NCI-H524 (cell line): ENCODE measurements at places on chromosomes 6 and 20.

DNA sequence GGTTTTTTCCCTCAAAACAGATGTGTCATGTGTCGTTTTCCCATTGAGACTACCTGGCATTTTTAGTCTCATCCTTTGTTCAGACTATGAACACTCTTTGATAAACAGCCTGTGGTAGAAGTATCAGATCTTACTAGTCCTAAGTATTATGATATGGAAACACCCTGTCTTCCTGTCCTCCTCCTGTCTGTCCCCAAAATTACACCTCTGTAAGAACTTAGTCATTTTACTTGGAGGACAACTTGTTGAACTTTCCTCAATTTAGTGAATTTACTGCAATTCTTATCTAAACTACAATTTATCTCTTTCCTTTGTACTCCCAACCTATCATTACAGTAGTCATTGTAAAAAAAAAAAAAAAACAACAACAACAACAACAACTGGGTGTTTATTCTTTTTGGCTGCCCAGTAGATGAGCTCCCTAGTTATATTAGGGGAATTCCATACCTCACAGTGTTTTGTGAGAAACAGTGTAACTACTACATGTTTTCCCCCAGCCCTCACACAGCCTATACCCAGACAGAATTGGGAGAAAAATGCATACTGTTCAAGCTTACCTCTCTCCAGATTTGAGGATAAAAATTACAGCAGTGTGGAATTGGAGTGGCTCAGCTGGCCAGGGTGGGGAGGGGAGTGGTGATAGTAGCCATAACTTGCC is 18.5 kb upstream of the ERVFRD-1 start:
- no peak for DNase-seq

DNA sequence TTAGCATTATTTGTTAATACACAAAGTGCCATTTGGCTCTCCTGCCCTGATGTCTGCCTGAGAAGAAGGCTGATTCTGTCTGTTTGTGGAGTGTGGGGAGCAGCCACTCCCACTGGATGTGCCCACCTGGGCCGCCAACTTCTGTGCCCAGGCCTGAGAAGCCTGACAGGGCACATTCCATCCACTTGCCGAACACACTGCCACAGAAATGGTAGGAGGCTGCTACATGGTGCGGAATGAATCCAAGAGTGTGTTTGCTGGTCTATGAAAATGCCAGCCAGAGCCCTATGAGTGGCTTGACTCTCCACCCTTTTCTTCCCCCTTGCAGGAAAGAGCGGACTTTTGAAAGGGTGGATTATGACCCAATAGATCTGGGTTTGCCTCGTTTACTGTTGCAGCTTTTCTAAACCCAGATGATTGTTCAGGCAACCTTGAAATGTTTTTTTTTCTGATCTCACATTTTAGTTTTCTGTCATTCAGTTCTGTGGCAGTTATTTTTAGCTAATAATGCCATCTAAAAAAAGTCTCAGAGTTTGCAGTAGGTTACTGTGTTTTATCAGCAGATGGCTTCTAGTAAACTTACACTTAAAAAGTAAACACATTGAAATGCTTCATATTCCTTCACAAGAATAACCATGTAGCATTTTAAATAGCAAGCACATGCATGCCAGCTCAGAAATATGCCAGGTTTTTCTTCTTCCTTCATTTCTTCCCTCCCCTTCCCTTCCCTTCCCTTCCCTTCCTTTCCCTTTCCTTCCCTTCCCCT is 196.5 kb downstream of the SLC35F1 start:
- DNase-seq, result no peak

DNA sequence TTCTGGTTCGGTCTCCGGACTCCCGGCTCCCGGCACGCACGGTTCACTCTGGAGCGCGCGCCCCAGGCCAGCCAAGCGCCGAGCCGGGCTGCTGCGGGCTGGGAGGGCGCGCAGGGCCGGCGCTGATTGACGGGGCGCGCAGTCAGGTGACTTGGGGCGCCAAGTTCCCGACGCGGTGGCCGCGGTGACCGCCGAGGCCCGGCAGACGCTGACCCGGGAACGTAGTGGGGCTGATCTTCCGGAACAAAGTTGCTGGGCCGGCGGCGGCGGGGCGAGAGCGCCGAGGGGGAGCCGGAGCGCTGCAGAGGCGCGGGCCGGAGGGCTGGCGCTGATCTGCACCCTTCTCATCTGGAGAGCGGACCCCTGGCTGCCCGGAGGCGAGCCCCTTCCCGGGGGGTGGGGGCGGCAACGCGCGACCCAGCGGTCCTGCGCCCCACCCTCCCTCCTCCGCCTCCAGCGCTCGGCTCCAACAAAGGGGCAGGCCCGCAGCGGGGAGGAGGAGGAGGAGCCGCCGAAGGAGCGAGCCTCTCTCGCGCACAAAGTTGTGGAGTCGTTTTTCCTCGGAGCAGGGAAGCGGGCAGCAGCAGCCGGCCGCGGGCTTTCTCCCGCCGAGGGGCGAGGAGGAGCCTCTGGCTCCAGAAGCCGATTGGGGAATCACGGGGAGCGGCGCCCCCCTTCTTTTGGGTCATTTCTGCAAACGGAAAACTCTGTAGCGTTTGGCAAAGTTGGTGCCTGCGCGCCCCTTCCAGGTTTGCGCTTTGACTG is at the start of gene UTRN:
TSS of gene UTRN (plus strand) at position 553 of the 765 bp plus-strand sequence. CDS start 6,494 bp downstream, outside the sequence.
- peak; percentile 70 for DNase-seq

- DNase-seq, result peak; percentile 14
Observed at GRCh38 chr6:114315831-114316595, 26.8 kb downstream of the HS3ST5 start.

- peak; percentile 56 for DNase-seq
Observed at GRCh38 chr6:53795340-53795701, 516 bp downstream of the LRRC1 start.

DNA sequence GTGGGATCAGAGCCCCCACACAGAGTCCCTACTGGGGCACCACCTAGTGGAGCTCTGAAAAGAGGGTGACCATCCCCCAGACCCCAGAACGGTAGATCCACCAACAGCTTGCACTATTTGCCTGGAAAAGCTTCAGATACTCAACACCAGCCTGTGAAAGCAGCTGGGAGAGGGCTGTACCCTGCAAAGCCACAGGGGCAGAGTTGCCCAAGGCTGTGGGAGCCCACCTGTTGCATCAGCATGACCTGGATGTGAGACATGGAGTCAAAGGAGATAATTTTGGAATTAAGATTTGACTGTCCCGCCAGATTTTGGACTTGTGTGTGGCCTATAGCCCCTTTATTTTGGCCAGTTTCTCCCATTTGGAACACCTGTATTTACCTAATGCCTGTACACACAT is 260.4 kb downstream of the TBX18 start:
- no peak for DNase-seq

GRCh38 chr6:136365776-136366354 is 76.2 kb upstream of the BCLAF1 start:
- no peak for DNase-seq

DNA sequence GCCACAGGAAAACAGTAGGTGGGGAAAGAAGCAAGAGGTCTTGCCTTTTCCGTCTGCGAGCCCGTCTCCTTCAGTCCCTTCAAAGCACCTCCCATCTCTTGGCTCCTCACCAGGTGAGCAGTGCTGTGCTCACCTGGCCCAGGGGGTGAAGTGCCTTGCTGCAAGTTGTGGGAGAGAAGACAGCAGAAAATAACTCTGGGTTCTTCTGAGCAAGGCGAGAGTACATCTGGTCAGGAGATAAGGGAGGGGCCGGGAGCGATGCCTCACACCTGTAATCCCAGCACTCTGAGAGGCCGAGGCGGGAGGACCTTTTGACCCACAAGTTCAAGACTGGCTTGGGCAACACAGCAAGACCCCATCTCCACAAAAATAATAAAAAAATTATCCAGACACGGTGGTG is 35.6 kb upstream of the TGM3 start:
- DNase-seq, result no peak

DNA sequence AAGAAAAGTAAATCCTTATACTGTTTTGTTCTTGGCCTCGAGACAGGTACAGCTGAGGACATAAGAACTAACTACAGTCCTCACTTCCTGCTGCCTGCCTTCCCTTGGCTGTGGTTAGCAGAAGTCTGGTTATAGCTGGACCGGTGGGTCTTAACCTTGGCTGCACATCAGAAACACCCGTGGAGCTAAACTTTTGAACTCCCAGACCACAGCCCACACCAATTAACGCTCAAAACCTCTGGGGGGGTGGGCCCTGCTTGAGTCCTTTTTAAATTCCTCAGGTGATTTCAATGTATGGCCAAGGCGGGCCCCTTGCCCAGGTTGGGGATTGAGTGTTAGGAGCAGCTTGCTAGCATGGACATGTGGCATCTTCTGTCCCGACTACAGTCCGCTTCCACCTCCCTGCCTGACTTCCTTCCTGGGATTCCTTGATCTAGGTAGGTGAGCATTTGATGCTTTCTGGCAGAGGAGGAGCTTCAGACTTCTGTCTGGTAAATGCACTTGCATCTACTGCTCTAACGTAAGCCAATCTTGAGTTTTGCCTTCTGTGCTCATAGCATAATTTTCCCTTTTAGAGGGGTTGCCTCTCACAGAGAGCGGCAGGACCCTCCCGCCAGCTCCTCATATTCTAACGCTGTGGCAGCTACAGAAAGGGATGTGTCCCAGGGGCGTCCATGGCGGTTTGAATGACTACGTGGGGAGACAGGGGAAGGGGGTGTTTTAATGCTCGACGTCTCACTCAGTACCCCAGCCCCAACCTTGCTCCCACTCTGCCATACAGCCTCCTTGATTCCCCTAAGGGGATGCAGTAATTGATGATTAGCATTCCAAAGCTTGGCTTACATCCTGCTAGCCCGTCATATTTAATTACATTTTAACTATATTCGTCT is 390.1 kb downstream of the ZFAND3 start:
- no peak for DNase-seq

GRCh38 chr6:109978174-109979032 is at the start of gene GPR6:
Gene GPR6, plus strand, starts transcription at chr6:109978311. Its CDS starts 802 bp downstream, at chr6:109979113.
- peak; percentile 85 for DNase-seq

DNA sequence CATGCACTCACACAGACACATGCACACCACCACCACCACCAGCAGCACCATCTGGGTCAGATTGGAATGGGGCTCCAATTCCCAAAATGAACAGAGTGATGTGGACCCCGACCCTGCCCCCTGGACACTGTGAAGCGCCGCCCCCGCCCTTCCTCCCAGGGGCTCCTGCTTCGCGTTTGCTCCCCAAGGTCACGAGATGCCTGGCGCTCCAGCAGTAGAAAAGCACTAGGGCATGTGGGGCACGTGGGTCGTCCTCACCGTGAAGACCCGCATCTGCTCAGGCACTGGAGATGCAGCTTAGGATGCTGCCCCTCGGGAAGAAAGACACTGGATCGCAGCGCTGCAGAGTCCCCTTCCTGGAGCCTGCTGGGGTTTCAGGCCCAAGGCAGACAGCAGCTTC is 184.0 kb downstream of the SMOC2 start:
- no peak for DNase-seq

GRCh38 chr20:47868236-47868635 is 83.0 kb upstream of the SULF2 start:
- DNase-seq, result no peak

GRCh38 chr6:113530769-113531168 is 326.4 kb upstream of the MARCKS start:
- no peak for DNase-seq

DNA sequence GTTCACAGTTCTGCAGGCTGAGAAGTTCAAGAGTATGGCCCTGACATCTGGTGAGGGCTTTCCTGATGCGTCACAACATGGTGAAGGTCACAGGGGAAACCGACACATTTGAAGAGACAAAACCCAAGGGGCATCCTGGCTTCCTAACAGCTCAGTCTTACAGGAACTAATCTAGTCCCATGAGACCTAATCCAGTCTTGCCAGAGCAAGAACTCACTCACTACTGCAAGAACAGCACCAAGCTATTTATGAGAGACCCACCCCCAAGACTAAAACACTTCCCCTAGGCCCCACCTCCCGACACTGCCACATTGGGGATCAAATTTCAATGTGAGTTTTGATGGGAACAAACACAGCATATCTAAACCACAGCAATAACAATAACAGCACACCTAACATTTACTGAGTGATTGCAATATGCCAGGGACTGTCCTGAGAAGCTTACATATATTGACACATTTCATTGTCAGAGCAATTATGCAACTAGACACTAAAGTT is 46.6 kb downstream of the TPBG start:
- peak; percentile 32 for DNase-seq

DNA sequence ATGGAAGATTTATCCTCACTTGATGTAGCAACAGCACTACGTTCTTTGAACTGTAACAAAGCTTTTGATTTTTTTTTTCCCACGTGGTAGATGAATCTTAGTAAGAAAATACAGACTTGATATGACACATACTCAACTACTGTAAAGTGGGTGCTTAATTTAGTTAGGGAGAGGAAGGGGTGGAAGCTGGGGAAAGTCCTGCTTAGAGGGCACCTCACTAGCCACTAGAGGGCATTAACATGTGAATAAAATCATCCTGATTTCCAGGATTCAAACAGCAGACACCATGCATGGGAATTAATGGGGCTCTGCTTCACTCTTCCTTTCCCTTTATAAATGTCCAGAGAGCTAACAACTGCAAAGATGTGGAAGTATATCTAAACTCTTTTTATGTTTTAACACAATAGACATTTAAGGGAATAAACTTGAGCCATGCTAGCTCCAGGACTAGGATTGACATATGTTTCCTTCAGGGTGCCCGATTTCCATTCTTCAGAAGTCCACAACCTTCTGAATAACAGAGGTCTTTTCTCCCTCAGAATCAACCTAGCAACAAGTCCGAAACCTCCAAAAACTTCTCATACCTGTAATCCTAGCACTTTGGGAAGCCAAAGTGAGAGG is 250.1 kb downstream of the ATXN1 start:
- peak; percentile 5 for DNase-seq

GRCh38 chr20:41598719-41599118 is 19.5 kb downstream of the CHD6 start:
- no peak for DNase-seq

GRCh38 chr20:48564982-48565539 is 262.7 kb downstream of the PREX1 start:
- no peak for DNase-seq

DNA sequence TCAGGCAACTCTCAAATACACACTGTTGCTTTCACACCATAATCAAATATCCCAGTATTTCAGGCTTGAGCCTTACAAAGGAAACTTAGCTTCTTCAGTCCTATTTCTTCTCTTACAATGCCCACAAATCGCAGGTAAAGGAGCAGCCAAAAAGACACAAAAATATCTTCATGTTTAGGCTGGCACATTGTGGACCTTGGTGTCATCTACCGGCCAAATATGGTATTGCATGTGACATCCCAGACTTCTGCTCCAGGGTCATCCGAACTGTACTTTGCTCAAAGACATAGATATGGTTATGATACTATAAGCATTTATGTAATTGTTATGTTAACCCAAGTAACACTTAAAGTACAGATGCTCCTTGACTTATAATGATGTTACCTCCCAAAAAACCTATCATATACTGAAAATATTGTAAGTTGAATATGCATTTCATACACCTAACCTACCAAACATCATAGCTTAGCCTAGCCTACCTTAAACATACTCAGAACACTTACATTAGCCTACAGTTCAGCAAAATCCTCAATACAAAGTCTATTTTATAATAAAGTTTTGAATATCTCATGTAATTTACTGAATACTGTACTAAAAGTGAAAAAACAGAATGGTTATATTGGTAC is 4.6 kb downstream of the OR2H2 start:
- DNase-seq, result peak; percentile 31

DNA sequence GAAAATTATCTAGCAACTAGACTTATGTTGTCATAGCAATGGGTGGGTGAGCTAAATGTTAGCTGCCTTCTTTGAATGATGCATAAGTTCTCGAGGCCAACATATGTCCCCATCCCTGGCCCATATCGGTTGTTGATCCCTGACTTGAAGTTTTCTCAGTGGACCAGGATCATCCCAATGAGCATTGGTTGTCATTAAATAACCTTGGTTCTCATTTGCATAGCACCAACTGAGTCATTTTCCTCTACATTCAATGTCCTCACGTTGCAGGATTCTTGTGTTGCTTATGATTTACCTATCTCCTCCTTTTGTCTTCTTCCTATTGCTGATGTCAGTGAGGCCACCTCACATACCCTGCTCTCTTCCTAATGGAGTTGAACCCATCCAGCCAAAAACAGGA is 12.1 kb upstream of the AHCY start:
- no peak for DNase-seq
